MCF 10A (cell line): ENCODE measurements at places on chromosomes 2 and 18. TPM values are rescaled to one million over a fixed set of nuclear protein-coding genes. Genes with fewer than 3 reads are reported as not detected.

DNA sequence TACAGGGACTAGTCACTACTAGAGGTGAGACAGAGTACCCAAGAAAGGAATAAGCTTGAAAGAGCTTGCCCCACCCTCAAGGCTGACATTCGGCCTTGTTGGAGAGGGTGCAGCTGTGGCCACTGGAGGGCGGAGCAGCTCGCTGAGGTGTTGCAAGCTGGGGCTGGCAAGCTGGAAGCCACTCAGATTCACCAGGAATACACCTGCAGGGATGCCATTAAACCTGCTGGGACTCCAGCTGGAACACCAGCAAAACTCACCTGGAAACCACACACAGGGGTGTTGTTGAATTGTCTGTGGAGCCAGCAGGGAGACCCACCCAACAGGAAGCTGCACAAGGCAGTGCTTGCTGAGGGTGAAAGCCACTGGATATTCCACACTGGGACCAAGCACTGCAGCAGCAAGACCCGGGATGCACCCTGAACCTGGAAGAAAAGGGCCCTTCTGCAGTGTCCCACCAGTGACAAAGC, 26.1 kb downstream of the KCTD18 start:
- H3K36me3 ChIP-seq = peaks cover 14% of the 10 kb centered on the region
- peaks cover 19% of the 10 kb centered on the region for H3K4me1 ChIP-seq
- H3K27me3 ChIP-seq = no peaks in the 10 kb centered on the region
- H3K4me3 ChIP-seq = no peak overlapping the region
- no peak overlapping the region for H3K27ac ChIP-seq

- no peak overlapping the region for H3K27ac ChIP-seq
- H3K27me3 ChIP-seq = peaks cover 11% of the 10 kb centered on the region
- H3K4me1 ChIP-seq = no peaks in the 10 kb centered on the region
- peaks cover 5% of the 10 kb centered on the region for H3K36me3 ChIP-seq
- no peak overlapping the region for H3K4me3 ChIP-seq
- no peak for DNase-seq
Observed at GRCh38 chr2:240604939-240605716, 18.6 kb downstream of the CAPN10 start.

CD28 gene
- not detected in 2 replicates for total RNA-seq

DNA sequence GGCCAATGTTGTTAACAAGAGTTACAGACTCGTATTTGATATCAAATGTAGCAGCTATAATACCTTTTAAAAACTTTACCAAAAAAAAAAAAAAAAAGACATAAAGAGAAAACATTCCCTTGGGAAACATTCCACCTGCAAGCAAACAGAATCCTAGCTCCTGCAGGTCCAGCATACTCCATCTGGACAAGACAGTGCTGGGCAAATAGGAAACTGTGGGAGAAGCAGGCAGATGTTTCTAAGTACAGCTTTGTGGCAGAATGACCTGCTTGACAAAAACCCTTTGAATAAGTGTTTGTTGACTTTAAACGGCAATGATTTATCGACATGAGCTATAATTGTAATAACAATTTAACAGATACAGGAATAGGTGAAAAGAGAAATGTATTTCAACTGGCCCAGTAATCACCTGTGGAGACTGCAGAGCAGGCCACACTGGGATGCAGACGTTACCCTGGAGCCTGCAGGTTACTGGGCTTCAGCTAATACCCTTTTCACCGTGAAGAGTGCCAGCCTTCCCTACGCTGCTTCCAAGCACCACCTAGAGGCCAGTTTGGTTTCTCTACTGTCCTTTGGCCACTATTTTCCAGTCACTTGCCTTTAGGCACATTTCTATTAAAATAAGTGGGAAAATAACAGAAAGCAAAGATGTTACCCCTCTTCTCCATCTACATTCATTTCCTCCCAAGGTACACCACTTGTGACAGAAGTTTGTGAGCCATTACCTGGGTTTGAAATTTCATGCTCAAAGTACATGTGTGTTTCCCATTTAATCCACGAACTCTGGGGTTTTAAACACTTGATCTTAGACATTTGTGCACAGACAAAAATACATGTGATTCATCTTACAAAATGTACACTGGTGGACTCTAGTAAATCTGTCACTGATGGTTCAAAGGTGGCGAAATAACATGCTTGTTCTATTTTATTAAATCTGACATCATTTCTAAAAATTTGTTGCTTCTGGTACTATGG, 96.9 kb upstream of the ZNF397 start:
- DNase-seq = peak; percentile 65
- H3K27me3 ChIP-seq = no peaks in the 10 kb centered on the region
- H3K4me3 ChIP-seq = no peak overlapping the region
- no peaks in the 10 kb centered on the region for H3K4me1 ChIP-seq
- H3K27ac ChIP-seq = no peak overlapping the region
- no peaks in the 10 kb centered on the region for H3K36me3 ChIP-seq

DNA sequence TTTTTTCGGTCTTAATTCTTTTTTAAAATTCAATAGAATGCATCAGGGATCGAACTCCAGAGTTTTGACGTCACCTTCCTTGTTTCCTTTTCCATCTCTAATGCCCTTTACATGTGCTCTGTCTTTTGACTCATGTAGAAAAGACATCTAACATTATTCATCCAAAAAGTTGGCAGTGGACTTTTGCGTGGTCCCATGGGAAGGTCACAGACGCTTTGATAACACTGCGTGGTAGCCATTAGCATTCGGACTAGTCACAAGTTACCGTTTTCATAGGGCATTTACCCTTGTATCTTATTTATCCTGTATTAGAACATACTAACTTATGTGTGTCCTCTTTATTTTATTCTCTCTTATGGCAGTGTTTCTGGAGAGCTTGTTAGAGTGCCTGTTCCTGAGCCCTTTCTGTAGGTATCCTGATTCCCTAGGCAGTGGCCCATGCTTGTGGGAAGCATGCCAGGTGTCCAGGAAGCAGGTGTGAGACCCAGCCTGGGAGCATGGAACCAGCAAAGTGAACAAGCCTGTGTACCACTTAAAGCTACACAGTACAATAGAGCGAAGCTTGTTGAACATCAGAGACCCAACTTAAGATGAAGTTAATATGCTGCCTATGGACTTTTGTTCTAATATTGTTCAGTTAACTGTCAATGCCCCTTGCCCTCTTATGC, 73.6 kb upstream of the RBM44 start:
- peaks cover 29% of the 10 kb centered on the region for H3K4me1 ChIP-seq
- no peaks in the 10 kb centered on the region for H3K27me3 ChIP-seq
- DNase-seq = no peak

CPLX4 gene
- not detected in 2 replicates for total RNA-seq
